ENCODE measurements at places on chromosomes 6 and 20. TPM values are rescaled to one million over a fixed set of nuclear protein-coding genes. Genes with fewer than 3 reads are reported as not detected.

RUNX2 gene
- 7.2 TPM for total RNA-seq

PGC gene
- not detected for total RNA-seq

PLN gene
- total RNA-seq = 4.6 TPM

PPP1R3G gene
- 3.2 TPM for total RNA-seq

C6orf132 gene
- total RNA-seq = 20.2 TPM

SAPCD1 gene
- 1.6 TPM for total RNA-seq

SPDEF gene
- 0.48 TPM for total RNA-seq

THBD gene
- total RNA-seq = 22.6 TPM

ARMC2 gene
- 7.2 TPM for total RNA-seq

FAM135A gene
- total RNA-seq = 30.2 TPM

C20orf144 gene
- total RNA-seq = 0.16 TPM

ADGRB3 gene
- 2.3 TPM for total RNA-seq

TRIM15 gene
- total RNA-seq = not detected

NKX2-2 gene
- total RNA-seq = not detected

LGSN gene
- total RNA-seq = not detected

PHIP gene
- total RNA-seq = 31.7 TPM

CGAS gene
- total RNA-seq = 3.7 TPM

LAMA2 gene
- total RNA-seq = 116 TPM

MOG gene
- not detected for total RNA-seq

IL17A gene
- total RNA-seq = not detected

POPDC3 gene
- total RNA-seq = not detected

RSPO3 gene
- total RNA-seq = 5.9 TPM

PLAGL2 gene
- total RNA-seq = 7.6 TPM

ULBP1 gene
- total RNA-seq = under 0.01 TPM

MAN1A1 gene
- 104 TPM for total RNA-seq

BCAS1 gene
- 0.98 TPM for total RNA-seq

CST7 gene
- total RNA-seq = 2.5 TPM

CCN6 gene
- total RNA-seq = not detected

SAMD10 gene
- total RNA-seq = 3.3 TPM

MCCD1 gene
- not detected for total RNA-seq

Data from breast epithelium (tissue), 4 donors.